ENCODE measurements at places on chromosomes 1 and 21. TPM values are rescaled to one million over a fixed set of nuclear protein-coding genes. Genes with fewer than 3 reads are reported as not detected.

DNA sequence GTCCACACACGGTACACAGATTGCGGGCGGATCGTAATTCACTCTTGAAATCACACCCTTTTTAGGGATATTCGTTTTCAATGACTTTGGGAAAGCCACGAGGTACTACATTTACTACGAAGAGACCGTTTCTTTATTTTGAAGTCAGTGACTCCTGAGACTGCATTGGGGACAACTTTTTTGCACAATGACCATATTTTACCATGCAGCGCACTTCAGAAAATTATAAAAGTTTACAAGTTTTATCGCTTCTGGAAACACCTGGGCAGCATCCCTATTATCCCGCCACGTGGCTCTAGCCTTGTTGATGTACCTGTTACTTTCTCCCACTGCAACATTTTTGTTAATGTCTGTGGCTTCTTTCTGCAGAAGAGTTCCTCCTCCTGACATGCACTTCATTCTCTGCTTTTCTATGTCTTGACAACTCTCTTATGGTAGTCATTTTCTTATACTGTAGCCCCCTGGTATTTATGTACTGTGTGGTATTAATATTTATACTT is 1.3 kb upstream of the AKT3 start:
- DNase-seq, result no peak

GRCh38 chr1:40844887-40845878 is 17.0 kb downstream of the CITED4 start:
- no peak for DNase-seq

- DNase-seq, result no peak
Measured at GRCh38 chr1:176159993-176160392, 47.1 kb downstream of the COP1 start.

RBM11 gene
- total RNA-seq, result not detected

GRCh38 chr1:18814425-18814824 is 45.0 kb downstream of the TAS1R2 start:
- no peak for DNase-seq

CELA2B gene
- total RNA-seq, result not detected

- DNase-seq, result peak; percentile 74
Measured at GRCh38 chr21:26964170-26964778, 2.6 kb downstream of the ADAMTS5 start.

- DNase-seq, result no peak
Measured at GRCh38 chr1:45895406-45895805, 92.0 kb downstream of the MAST2 start.

DNA sequence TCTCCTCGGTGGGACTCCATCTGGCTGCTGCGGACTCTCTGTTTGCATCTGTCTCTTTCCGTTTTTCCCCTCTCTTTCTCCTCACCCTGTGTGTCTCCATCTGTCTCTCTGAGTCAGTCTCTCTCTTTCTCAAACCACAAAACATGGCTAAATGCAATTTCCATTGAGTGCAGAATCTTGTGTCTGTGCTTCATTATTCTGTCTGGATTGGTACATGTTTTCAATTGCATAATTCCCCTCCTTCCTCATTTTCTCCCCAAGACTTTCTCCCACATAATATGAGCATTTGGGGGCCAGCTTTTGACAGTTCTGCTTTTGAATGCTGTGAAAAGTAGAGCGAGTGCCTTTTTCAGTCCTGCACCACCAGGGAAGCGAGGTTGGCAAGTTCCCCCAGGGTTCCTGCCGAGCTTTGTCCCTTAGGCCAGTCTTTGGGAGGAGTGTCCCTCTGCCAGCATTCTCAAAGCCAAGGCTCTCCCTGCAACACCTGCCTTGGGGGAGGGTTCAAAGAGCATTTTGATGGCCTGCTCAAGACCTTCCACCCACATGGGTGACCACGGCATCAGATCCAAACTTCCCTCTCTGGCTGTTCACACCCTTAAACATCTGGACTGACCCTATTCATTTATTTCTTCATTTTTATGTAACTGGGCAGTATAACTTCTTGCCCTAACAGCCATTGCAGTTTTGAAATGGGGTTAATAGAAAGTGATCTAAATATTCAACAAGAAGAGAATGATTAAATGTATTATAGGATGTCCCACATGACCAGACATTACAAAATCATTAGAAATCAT is 32.8 kb upstream of the SCMH1 start:
- no peak for DNase-seq

DNA sequence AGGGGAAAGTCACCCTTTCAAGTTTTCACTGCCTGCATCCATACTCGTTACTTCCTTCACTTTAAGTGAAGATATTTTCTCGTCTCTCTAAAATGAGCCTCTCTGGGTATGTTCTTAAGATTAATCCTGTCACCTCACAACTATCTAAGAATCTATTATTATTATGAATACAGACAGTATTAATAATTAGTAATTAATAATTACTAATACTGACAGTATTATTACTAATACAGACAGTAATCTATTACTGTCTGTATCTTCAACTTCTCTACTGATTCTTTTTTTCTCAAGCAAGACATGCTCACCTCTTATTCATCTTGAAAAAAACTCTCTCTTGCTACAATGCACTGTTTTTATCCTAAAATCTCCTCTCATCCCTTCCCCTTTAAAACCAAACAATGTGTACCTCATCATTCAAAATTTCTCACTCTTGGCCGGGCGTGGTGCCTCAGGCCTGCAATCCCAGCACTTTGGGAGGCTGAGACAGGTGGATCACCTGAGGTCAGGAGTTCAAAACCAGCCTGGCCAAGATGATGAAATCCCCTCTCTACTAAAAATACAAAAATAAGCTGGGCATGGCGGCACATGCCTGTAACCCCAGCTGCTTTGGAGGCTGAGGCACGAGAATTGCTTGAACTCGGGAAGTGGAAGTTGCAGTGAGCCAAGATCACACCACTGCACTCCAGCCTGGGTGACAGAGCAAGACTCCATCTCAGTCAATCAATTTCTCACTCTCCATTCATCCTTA is 7.8 kb downstream of the NRDC start:
- peak; percentile 69 for DNase-seq

- no peak for DNase-seq
Measured at GRCh38 chr1:11842154-11843041, 5.2 kb downstream of the NPPA start.

DNA sequence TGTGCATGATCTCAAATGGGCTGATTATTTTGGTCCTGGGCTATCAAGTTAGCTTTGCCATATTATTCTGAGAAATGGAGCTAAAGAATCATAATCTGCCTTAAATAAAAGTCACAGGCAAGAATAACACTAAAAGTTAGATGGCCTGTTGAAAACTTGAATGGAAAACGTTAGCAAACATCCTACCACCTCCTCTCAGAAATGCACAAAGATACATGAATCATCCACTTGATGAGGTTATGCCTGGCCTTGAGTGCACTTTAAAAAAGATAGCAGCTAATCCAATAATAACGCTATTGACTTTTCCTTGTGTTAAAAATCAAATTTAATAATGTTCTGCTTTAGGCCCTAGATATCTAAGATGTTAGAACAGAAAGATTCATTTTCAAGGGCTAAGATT is 108.0 kb downstream of the KCNJ6 start:
- no peak for DNase-seq

- DNase-seq, result no peak
Measured at GRCh38 chr1:212070720-212071302, 35.3 kb downstream of the DTL start.

GRCh38 chr21:44521928-44522752 is 17.9 kb downstream of the KRTAP10-1 start:
- DNase-seq, result no peak

MMEL1 gene
- total RNA-seq, result not detected

DNA sequence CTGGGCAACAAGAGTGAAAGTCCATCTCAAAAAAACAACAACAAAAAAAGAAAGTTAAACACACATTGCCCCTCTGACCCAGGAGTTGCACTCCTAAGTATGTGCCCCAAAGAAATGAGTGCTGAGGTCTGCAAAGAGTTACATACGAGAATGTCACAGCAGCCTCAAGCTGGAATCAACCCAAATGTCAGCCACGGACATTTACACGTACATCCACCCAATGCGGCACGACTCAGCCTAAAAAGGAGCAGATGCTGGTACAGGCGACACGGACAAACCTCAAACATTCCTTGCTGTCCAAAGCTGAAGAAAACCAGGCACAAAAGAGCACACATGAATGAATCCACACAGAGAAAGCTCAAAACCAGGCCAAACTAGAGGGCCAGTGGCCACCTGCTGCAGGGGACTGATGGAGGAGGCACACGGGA is 46.8 kb upstream of the ECE1 start:
- DNase-seq, result no peak

GRCh38 chr21:29697555-29698193 is 242.1 kb downstream of the GRIK1 start:
- no peak for DNase-seq

GRCh38 chr1:36675106-36675505 is 192.4 kb upstream of the CSF3R start:
- no peak for DNase-seq

Data from gastrocnemius medialis (tissue), 4 donors.